Brain microvascular endothelial cell (primary cell): ENCODE measurements at places on chromosomes 7 and 10.

DNA sequence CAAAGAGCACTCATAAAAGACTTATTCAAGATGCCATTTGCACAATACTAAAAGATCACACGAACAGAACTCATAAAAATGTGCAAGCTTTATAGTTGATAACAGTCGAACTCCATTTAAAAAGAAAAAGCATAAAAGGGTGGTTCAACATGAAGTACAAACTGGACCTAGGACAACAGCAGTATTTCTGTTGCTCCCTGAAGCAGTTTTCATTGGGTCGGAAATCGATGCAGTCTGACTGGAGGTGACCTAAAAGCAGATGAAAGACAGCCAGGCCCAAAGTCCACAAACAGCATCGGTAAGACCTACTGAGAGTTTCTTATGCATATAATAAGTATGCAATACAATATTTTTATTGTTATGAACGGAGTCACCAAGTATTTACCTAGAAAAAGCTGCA lies 23.9 kb downstream of the FAM171A1 start:
- no peak for DNase-seq

GRCh38 chr7:142968229-142968628 lies 6.1 kb upstream of the KEL start:
- no peak for DNase-seq

- no peak for DNase-seq
These were observed 13.9 kb downstream of the ARPC1A start for GRCh38 chr7:99339595-99339994.

- DNase-seq: no peak
These were observed 38.8 kb downstream of the PTN start for GRCh38 chr7:137304624-137305235.
